Right renal pelvis (tissue), 4 donors: ENCODE measurements at places on chromosomes 11 and 22. TPM values are rescaled to one million over a fixed set of nuclear protein-coding genes. Genes with fewer than 3 reads are reported as not detected.

DNA sequence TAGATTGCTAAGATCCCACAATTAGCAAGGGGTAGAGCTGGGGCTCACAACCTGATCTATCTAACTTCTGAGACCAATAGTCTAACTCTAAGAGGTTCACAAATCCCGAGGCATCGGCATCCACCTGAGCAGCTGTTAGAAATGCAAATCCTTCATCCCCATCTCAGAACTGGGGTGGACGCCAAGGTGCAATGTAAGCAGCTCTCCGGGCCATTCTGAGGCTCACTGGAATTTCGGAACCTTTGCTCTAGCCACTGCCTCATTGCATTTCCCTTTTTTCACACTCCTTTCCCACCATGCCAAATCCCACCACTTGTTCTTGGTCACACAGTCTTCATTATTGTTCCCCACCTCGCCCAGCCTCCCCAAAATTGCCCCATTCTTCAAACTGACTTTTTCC lies 29.8 kb downstream of the MAML2 start:
- no peak for DNase-seq

BCO2 gene
- 3.1 TPM for polyA plus RNA-seq

DNA sequence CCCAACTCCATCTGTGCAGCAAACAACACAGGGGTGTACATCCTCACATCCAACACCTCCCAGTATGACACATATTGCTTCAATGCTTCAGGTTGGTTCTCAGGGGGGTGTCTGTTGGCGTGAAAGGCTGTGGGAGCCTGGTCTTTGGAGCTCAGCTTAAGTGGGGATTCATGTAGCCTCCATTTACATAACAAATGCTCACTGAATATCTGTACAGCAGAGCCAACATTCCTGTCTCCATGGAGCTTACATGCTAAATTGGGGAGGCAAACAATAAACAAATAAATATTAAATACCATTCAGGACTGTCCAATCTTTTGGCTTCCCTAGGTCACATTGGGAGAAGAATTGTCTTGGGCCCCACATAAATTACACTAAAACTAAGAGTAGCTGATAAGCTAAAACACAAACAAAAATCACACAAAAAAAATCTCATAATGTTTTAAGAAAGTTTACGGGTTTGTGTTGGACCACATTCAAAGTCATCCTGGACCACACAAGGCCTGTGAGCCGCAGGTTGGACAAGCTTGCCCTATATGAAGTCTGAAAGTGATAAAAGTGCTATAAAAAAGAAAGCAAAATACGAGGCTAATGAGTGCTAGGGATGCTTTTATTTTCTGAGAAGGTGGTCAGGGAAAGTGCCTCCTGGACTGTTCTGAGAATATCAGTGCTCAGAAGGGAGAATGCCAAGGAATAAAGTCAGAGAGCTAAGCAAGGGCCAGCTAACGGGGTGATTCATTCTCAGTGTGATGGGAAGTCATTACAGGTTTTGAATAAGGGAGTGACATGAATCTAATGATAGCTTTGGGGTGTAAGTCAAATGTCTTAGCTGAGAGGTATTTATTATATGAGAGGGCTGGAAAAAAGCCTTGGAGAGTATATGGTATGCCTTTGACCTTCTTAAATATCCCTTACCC lies 41.6 kb downstream of the CD44 start:
- DNase-seq: no peak

SAA4 gene
- polyA plus RNA-seq: not detected

- DNase-seq: no peak
Observed at GRCh38 chr22:36977401-36977861, 41.8 kb downstream of the TST start.

- DNase-seq: no peak
Observed at GRCh38 chr22:33859311-33859710, 61.0 kb downstream of the LARGE1 start.

GAS2L1 gene
- 7.2 TPM for polyA plus RNA-seq

DNA sequence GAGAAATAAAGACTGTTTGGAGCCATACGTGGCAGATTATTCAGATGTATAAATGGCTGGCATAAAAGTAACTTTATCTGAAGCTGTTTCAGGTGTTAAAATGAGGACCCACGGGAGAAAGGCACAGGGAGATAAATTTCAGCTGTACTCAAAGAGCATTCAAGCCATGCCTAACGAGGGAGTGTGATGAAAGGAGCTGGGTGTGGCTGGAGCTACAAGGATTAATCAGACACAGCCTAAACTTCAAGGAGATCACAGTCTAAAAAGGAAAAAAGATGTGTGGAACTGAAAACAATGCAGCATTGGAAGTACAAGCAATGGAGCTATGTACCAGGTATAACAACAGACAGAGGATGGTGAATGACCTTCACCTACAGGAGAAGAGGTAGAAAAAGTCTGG lies 120.8 kb upstream of the APOA1 start:
- DNase-seq: no peak

GRCh38 chr22:38710866-38711265 lies 5.1 kb downstream of the GTPBP1 start:
- no peak for DNase-seq

GRCh38 chr11:13065200-13065787 lies 56.2 kb downstream of the RASSF10 start:
- no peak for DNase-seq

DNA sequence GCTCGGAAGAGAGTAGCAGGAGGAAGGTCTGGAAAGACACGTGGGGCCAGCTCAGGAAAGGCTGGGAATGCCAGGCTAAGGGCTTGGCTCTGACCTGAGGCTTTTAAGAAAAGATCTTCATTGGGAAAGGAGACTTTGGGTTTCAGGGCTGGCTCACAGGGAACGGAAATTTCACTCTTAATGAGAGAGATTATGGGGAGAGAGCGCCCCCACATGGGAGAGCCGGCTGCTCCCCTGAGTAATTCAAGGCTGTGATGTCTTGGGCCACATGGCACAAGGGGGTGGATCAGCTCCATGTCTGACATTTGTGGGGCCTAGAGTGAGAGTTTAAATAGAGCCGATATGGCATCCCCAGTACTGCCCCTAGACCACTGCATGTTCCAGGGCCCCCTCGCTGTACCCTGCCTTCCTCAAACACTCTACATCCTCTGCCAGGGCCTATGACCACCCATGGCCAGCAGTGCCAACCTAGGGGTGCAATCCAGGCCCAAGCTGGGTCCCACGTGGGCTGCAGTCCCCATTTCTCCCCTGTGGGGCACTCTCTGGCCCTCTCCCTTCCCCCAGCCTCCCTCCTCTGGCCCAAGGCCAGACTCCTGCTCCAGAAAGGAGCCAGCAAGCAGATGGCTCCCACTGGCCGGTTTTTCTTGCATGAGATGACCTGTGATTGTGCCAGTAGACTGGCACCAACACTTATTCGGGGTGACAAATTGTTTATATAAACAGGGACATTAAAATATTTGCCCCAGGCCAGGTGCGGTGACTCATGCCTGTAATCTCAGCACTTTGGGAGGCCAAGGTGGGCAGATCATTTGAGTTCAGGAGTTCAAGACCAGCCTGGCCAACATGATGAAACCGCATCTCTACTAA lies 75.2 kb downstream of the ISX start:
- DNase-seq: no peak

TSPAN18 gene
- 53.1 TPM for polyA plus RNA-seq

- DNase-seq: no peak
Observed at GRCh38 chr22:49328118-49328475, 499.6 kb downstream of the BRD1 start.

DNA sequence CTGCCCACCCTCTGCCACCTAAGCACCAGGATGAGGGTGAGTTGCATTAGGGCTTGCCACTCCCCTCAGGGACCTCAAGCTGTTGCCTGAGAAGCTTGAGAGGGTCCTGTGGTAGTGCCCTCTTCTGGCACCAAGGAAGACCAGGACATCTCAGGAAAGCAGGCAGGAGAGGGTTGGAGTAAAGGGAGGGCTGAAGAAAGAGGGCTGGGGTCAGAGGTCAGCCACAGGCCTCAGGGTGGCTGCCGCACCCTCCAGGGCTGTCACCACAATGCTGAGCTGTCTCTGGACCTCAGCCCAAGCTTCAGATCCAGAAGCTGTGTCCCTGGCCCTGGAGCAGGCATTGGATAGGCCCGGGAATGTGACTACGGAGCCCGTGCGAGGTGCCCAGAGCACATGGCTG lies 4.1 kb downstream of the SAC3D1 start:
- DNase-seq: no peak

ENTHD1 gene
- 0.01 TPM for polyA plus RNA-seq

PNPLA5 gene
- not detected for polyA plus RNA-seq

GRCh38 chr11:63212742-63213141 lies 30.7 kb downstream of the SLC22A25 start:
- DNase-seq: no peak

SDHAF2 gene
- 47.8 TPM for polyA plus RNA-seq

- DNase-seq: no peak
Observed at GRCh38 chr11:7021318-7021717, 1.0 kb downstream of the NLRP14 start.

GRCh38 chr11:125166764-125167291 lies 2.3 kb downstream of the PKNOX2 start:
- DNase-seq: no peak

PARVG gene
- 2.2 TPM for polyA plus RNA-seq

GRCh38 chr11:68374531-68374930 lies 62.1 kb downstream of the LRP5 start:
- no peak for DNase-seq

- DNase-seq: no peak
Observed at GRCh38 chr11:11993839-11994238, 14.6 kb downstream of the DKK3 start.

RAB3IL1 gene
- polyA plus RNA-seq: 23.6 TPM

ZBTB44 gene
- polyA plus RNA-seq: 62.4 TPM

DNA sequence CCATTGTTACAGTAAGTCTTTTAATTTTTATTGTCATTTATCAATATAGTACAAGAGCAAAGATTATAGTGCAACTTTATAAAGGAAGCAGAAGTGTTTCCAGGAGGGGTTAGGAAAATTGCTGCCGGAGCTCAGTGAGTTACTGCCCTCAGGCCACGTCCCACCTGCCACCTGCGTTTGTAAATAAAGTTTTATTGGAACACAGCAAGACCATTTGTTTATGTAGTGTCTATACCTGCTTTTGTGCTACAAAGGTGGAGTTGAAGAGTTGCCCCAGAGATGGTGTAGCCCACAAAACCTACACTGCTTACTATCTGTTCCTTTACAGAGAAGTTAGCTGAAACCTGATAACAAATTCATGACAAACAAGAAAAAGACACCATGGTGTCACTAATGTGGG lies 437.8 kb upstream of the B3GAT1 start:
- no peak for DNase-seq

LARGE1 gene
- polyA plus RNA-seq: 30.4 TPM

DNA sequence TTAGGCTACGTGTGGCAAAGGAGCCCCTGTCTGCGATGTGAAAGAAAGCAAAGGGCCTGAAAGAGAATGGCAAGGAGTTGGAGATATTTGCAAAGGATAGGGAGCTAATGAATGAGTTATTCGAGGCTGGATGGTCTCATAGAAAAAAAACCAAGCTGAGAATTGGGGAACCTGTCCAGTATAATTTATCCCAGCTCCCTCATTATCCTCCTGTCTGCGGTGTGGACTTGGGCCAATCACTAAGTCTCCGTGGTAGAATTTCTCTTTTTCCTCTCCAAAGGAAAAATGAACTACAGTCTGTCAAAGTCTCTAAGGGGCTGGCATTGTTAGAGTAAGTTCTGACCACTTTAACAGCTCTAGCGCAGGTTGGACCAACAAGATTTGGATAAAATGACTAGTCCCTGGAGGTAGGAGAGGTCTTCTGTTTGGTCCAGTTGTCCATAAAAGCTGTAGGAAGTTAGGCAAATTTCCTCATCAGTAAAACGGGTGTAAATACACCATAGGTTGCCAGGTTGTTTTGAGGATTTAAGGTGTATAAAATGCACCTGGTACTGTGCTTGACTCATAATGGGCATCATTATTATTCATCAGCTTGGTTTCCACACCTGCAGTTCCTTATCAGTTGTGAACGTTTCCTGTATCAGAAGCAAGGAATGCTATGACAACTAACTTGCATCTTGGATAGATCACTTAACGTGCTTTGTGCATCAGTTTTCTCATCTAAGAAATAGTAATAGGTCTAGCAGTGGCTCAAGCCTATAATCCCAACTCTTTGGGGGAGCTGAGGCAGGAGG lies 10.3 kb upstream of the CDON start:
- DNase-seq: no peak

DNA sequence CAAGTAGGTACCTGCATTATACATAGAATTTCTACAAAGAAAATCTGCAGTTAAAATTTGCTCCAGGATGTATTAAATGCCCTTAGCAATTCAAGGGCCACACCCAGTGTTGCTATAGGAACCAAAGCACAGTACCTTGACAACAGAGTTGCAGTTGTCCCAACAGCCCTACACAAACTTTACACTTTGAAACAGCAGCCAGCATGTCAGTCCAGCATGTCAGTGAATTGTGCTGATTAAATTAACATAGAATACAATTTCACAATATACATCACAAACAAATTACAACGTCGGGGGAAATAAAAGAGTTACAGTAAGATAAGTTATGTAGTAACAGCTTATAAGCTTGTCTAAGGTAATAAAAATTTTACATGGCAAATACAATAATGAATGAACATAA lies 389.2 kb downstream of the SOX6 start:
- DNase-seq: no peak

GRCh38 chr22:23397613-23398567 lies 182.2 kb downstream of the IGLL1 start:
- no peak for DNase-seq

DDX6 gene
- polyA plus RNA-seq: 133 TPM

- peak; percentile 65 for DNase-seq
Observed at GRCh38 chr11:20131788-20132666, 28.2 kb downstream of the DBX1 start.

DNA sequence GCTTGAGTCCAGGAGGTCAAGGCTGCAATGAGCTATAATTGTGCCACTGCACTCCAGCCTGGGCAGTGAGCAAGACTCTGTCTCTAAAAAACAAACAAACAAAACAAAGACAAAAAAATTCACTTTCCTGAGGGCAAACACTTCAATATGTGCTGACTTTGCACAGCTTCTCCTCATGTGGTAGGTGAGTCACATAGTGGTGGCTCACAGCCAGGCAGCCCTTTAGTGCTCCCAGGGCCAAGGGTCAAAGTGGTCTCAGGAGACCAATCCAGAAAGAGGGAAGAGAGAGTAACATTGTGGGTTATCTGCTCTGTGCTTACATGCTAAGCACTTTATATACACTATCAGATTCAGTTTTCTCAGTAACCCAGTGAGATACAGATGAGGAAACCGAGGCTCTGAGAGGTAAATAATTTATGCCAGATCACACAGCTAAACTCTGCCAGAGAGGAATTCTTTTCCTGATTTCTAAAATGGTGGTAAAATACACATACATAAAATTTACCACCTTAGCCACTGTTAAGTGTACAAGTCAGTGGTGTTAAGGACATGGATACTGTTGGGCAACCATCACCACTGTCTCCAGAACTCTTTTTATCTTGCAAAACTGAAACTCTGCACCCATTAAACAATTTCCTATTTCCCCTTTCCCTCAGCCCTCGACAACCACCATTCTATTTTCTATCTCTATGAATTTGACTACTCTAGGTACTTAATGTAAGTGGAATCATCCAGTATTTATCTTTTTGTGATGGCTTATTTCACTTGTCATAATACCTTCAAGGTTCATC lies 231.7 kb upstream of the NARS2 start:
- DNase-seq: no peak

FGF19 gene
- polyA plus RNA-seq: 1.2 TPM
